IPS DF 6.9 (cell line): ENCODE measurements at places on chromosomes 12 and 14.

GRCh38 chr12:25546318-25546717, 6.8 kb downstream of the LMNTD1 start:
- DNase-seq, result no peak

- no peak for DNase-seq
Observed at GRCh38 chr14:22580625-22581024, 8.4 kb downstream of the DAD1 start.

DNA sequence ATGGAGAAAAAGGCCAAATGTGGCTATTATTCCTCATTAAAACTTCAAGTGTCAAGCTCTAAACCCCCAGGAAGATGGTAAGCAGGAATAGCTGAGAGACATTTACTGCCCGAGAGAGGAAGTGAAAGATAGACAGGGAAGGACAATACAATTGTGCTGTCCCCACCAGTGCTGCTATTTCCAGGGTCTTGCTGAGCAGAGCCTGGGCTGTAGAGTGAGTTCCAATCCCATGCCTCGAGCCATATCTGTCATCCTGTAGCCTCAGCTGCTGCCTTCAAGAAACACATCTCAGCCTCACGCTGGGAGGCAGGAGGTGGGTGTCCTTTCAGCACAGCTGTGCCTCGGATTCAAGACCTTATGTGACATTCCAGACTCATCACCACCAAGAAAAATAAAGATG, 114.0 kb downstream of the RPAP3 start:
- DNase-seq, result no peak

- DNase-seq, result no peak
Observed at GRCh38 chr12:111584959-111585358, 14.2 kb downstream of the ATXN2 start.

- DNase-seq, result no peak
Observed at GRCh38 chr12:66956300-66956699, 277.4 kb upstream of the GRIP1 start.

DNA sequence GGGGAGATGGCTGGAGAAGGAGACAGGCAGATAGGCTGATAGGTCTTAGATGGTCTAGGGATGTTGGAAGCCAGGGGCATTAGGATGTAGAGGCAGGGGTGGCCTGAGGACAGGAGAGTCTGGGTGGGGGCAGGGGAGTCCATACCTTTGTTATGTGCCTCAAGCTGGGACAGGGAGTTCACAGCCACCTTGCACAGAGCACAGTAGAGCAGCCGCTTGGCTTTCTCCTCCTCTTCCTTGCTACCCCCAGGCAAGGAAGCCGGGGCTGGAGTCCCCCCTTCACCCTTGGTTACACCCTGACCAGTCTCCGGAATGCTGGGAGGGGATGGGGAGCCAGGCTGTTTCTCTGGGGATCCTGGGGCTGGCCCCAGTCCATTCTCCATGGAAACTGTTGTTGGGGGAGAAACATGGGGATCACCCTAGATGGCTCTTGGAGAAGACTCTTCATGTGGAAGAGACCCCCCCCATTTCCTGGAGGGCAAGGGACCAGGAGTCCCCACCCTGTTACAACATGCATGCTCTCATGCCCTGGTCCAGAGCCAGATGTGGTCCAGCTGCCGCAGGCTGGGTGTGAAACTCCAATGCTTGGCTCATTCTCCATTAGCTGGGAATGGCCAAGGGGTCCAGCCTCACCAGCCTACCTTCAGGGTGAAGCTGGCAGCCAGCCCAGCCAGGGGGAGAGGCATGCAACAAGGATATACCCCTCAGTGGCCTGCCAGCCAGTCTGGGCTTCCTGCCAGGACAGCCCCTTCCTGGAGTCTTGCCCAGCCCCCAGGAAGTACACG, 7.2 kb upstream of the GPR84 start:
- DNase-seq, result no peak

GRCh38 chr14:99181241-99181640, 90.8 kb downstream of the BCL11B start:
- no peak for DNase-seq

DNA sequence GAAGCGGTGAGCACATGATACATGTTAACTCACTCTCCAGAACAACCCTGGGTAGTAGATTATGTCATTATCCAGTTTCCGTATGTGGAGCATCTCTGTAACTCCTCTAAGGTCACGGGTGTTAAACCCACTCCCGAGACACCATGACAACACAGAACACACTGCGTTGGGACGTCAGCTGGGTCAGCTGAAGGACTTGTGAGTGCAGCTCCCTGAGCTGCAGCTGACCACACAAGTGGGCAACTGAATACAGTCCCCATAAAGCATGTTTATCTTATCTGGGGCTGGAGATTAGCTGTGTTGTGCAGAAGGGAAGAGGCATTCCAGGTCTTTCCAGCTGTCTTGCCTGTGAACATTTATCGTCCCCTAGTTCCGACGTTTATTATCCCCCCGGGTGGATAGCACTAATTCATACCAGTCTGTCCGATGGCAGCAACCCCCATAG, 211.5 kb downstream of the CHST11 start:
- DNase-seq, result no peak

- no peak for DNase-seq
Observed at GRCh38 chr12:106696681-106697417, 77.6 kb upstream of the RIC8B start.

GRCh38 chr12:68291396-68292036, 38.1 kb upstream of the IL22 start:
- DNase-seq, result no peak

DNA sequence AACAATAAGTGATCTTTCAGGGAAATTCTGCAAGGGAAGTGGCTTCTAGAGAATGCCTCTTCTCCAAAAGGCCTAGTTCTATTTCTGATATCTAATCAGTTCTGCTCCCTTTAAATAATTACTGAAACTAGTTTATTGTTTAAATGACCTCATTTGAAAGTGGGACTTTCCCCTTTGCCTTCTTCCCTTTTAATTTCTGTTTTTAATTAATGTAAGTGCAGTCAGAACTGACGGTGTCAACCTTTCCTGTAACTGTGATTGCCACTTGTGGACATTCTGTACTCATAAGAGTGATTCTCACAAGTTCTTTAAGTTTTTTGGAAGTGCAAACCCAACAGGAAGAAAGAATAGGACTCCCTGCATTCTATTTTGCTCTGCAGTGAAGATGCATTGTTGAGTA, 265.3 kb upstream of the PLEKHG7 start:
- no peak for DNase-seq

- DNase-seq, result no peak
Observed at GRCh38 chr14:56195704-56196103, 77.5 kb downstream of the PELI2 start.

GRCh38 chr14:69818758-69819191, 21.7 kb upstream of the SLC10A1 start:
- peak; percentile 68 for DNase-seq

GRCh38 chr12:98721204-98721702, 76.2 kb downstream of the APAF1 start:
- no peak for DNase-seq

- DNase-seq, result no peak
Observed at GRCh38 chr14:103551338-103551762, 11.1 kb downstream of the BAG5 start.

GRCh38 chr12:6768990-6769389, 2.8 kb downstream of the PTMS start:
- no peak for DNase-seq

DNA sequence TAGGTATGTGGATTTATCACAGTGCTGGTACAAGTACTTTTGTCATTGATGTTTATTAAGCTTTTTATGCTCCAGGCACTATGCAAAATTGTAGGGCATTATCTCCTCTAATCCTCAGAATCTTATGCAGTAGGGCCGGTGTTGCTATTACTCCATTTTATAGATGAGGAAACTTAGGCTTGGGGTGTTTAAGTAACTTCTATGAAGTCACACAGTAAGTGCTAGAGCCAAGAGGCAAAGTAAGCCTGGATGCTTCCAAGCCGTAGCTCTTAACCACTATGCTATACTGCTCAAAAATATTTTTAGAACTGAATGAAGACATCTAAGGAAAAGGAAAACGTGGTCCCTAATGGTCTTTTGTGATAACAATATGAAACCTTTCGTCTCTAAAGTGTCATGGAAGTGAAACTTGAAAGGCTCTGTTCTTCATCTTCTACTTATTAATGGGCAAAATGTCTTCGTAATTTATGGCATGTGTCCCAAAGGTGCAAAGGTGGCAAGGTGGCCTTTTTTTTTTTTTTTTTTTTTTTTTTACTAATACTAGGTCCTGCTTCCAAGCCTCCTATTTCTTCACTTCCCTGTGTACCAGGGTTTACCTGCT, 85.2 kb downstream of the ETV6 start:
- DNase-seq, result no peak

- DNase-seq, result no peak
Observed at GRCh38 chr12:7016958-7017571, 1.2 kb downstream of the LPCAT3 start.

DNA sequence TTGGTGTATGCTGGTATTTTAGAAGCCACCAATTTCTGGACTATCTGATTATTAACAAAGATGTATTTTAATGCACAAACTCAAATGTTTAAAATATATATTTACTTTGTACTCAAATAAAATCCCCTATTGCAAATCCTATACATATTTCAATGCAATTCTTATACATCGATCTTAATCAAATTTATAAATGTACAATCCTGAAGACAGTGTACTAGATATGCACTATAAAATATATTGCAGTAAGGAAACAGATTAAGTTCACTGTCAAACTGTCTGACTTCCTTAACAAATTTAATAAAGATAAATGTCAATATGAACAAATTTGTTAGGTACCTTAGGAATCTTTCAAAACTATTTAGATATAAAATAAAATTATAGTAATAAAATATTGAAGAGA, 43.9 kb downstream of the FOXA1 start:
- no peak for DNase-seq

GRCh38 chr12:52207895-52208294, 16.1 kb upstream of the KRT80 start:
- DNase-seq, result no peak

GRCh38 chr14:76329154-76329928, 46.6 kb upstream of the ESRRB start:
- DNase-seq, result no peak

- DNase-seq, result no peak
Observed at GRCh38 chr12:19222558-19222957, 93.0 kb downstream of the PLEKHA5 start.

- DNase-seq, result no peak
Observed at GRCh38 chr14:51527073-51527472, 124.6 kb upstream of the FRMD6 start.

DNA sequence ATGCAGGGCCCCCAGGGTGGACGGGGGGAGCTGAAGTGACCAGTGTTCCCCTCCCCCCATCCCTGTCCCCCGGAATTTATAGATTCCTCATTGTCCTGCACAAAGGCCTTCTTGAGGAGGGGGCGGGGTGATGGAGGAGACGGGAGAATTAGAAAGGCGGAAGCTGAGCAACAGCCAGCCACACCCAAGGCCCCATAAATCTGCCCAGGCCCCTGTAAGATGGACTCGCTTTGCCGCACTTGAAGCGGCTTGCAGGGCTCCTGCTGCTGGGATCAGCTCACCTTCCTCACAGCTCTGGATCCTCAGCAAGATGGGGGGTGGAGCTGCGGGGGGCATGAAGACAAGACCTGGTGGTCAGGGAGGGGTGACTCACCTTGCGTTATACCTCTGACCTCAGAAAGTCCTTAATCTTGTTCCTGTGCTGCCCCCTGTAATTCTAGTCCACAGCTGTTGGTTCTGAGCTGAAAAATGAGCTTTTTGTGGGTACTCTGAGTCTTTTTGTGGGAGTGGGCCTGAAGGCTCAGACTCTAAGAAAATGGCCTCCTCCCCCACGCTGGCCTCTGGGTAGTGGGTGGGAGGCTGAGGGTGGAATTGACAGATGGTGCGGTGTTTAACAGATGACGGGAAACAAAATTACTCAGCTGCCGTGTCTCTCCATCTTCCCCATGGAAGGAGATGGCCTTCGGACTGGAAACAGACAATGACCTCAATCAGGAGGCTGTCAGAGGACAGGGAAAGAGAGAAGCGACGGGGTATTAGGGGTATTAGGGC, 15.8 kb upstream of the ANKRD33 start:
- DNase-seq, result no peak
